ENCODE measurements at places on chromosomes 6 and 20.

DNA sequence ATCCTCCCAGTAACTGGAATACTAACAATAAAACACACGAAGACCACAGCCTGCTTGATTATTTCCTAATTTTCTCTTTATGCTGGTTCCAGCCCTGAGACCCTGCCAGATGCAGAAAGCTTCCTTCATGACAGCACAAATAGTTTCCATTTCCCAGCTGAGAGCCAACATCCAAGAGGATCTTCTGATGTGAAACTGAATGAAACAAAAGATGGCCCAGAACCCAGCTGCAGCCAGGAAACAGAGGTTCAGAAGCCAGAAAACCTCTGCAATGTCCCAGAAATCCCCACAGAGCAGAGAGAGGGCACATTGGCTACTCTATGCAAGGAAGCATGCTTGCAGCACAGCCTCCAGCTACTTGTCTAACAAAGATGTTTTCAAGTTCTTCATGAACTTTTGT lies 61.8 kb upstream of the PLEKHG1 start:
- DNase-seq, result no peak

DNA sequence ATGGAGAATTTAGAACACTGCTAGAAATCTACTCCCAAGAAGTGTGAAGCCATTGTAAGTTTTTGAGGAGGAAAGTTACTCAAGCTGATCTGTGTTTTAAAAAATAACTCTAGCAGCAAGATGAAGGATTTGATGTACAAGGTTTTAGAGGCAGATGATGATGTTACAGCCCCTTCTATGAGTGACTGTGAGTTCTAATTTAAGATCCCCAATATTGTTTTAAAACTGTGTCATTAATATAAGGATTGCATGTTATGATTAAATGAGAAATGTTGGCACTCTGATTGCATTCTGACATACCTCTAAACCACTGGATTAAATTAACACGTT lies 293.5 kb downstream of the ADGB start:
- DNase-seq, result no peak

GRCh38 chr20:4802023-4802422 lies 80.3 kb downstream of the PRND start:
- no peak for DNase-seq

DNA sequence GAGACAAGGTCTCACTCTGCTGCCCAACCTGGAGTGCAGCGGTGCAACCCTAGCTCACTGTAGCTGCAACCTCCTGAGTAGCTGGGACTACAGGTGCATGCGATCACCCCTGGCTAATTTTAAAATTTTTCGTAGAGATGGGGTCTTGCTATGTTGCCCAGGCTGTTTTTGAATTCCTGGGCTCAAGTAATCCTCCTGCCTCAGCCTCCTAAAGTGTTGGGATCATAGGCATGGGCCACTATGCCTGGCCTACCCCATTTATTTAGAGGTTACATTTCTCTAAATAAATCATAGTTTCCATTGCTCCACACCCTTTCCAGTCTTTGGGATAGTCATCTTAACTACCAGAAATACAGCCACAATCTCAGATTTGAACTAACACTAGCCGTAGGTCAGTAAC lies 134.7 kb upstream of the CITED2 start:
- no peak for DNase-seq

DNA sequence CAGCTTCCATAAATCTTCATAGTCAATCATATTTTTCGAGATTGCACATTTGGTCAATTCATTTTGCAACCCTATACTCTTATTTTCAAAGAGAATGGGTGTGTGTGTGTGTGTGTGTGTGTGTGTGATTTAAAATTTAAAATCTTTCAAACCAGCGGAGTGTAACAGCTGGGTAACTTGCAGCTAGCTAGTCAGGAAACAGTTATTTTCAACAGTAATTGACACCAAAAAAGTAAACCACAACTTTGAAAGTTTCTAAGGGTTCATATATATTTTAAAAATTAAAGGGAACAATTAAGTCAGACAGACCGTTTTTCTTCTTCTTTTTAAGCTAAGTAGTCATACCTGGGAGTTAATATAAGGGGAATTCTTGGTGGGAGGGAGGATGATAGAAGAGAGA lies 57.0 kb downstream of the PRR18 start:
- no peak for DNase-seq

- DNase-seq, result no peak
Observed at GRCh38 chr20:41425180-41425884, 58.7 kb upstream of the EMILIN3 start.

GRCh38 chr6:106363401-106364138 lies 3.1 kb downstream of the CRYBG1 start:
- DNase-seq, result no peak

GRCh38 chr6:113629975-113630737 lies 227.0 kb upstream of the MARCKS start:
- DNase-seq, result no peak
